ENCODE measurements at places on chromosomes 7 and 10. TPM values are rescaled to one million over a fixed set of nuclear protein-coding genes. Genes with fewer than 3 reads are reported as not detected.

The CTTNBP2 gene
- 0.87 TPM for total RNA-seq

GRCh38 chr10:24000271-24000813 lies 208.6 kb upstream of the KIAA1217 start:
- no peak for ATAC-seq

DNA sequence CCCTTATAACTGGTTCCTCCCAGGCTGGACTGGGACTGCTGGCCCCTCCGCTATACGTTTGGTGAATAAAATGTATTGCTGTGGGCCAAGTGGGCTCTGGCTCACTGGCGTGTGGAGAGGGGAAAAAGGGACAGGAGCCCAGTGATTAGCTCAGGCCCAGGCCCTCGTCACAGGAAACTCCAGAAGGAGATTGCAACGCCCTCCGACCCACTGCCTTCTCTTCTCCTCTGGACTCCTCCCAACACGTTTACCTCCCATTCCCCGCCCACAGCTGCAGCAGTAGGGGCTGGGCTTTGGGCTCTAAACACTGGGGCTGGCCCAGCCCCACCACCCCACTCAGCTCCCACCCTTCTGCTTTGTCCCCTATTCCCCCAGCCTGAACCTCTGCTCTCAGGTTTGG lies 173.9 kb downstream of the NEURL1 start:
- peak; percentile 54 for ATAC-seq

The AFAP1L2 gene
- 3.6 TPM for total RNA-seq

The SPDYE6 gene
- 0.23 TPM for total RNA-seq

Measured in motor neuron (in vitro differentiated cells).